ENCODE measurements at places on chromosomes 6 and 20.

- DNase-seq = no peak
Observed at GRCh38 chr20:44526129-44526528, 4.3 kb upstream of the SERINC3 start.

DNA sequence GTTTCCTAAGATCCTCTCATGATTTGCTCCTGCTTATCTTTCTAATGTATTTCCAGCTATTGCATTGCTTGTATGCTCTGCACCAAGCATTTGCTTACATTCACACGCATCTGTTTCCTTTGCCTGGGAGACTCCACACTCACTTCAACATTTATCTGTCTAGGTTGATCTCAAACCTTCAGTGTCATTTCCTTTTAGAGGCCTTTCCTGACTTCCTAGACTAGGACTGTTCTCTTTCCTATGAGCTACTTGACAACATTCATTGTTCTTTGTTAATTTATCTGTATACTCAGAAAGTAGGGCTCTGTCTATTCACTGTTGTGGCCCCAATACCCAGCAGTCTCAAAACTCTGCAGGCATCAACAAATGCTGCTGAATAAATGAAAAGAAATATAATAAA, 84.4 kb downstream of the WASF1 start:
- DNase-seq = no peak

DNA sequence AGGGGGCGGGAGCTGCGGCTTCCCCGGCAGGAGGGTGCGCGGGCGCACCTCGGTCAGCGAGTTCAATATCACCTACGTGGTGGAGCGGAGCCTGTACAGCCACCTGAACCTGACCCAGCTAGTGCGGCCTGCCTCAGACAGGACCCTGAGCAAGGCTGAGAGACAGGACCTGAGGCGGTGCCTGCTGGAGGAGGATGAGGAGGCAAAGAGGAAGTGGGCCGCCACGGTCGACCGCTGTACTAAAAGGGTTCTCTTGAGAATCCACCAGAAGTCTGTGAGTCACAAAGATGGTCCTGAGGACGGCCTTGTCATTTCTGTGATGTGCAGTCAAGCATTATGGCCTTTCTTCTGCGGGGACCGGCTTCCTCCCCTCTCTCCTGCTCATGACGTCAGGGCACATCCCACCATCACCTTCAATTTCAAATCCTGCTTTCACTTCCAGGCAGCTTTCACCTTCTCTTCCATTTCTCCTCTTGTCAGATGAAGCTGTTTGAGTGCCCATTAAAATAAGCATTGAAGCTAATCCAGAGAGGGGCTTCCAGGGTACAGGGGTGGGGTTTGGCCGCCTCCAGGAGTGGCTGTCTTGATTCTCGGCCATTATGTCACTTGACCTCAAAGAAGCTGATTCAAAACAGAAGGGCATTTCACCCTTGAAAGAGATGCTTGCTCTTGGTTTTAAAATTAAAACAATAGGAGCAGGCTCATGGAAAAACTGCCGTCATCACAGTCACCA, 177.6 kb downstream of the SASH1 start:
- no peak for DNase-seq

- DNase-seq = no peak
Observed at GRCh38 chr6:53043581-53043980, 21.6 kb upstream of the FBXO9 start.

- no peak for DNase-seq
Observed at GRCh38 chr6:118830691-118831090, 63.3 kb upstream of the ASF1A start.

DNA sequence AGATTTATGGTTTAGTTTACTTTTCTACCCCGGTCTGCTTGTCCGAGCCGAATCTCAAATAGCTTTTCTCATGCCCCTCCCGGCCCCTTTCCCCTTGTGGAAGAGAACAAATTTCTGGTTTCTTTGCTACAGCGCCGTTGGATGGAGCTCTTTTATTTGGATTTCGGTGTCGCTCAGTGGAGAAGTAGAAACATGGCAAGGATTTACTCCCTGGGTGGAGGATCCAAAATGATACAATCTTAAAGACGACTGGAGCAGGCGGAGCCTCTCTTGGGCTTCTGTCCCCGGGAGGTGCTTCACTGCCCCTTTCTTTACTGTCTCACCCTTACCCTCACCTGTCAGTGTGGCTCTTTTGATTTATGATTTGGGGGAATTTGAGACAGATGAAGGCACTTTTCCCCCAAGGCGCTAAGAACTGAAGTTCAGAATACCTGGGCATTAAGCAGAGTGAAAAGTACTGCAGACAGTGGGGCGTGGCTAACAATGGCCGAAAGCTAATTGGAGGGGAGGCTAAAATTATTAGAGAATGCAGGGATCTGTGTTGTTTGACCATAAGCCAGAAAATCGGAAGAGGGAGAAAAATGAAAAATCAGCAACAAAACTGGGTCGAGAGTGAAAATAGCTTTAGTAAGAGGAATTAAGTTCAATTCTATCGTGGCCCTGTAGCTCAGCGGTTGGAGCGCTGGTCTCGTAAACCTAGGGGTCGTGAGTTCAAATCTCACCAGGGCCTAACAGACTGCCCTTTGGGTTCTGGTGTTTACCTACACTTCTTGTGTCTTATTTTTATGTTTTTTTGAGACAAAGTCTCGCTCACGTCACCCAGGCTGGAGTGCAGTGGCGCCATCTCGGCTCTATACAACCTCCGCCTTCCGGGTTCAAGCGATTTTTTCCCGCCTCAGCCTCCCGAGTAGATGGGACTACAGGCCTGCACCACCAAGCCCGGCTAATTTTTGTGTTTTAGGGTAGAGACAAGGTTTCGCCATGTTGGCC, 145.1 kb upstream of the ZNF184 start:
- no peak for DNase-seq

- no peak for DNase-seq
Observed at GRCh38 chr6:27565839-27566779, 93.2 kb upstream of the ZNF184 start.

GRCh38 chr6:47059216-47059885, 17.2 kb upstream of the ADGRF1 start:
- no peak for DNase-seq
